ENCODE measurements at places on chromosomes 3 and 15. TPM values are rescaled to one million over a fixed set of nuclear protein-coding genes. Genes with fewer than 3 reads are reported as not detected.

GRCh38 chr15:64859226-64859625 is 17.5 kb downstream of the PLEKHO2 start:
- no peak for DNase-seq

GRCh38 chr15:81530271-81530691 is 156.3 kb upstream of the TMC3 start:
- DNase-seq = no peak

DNA sequence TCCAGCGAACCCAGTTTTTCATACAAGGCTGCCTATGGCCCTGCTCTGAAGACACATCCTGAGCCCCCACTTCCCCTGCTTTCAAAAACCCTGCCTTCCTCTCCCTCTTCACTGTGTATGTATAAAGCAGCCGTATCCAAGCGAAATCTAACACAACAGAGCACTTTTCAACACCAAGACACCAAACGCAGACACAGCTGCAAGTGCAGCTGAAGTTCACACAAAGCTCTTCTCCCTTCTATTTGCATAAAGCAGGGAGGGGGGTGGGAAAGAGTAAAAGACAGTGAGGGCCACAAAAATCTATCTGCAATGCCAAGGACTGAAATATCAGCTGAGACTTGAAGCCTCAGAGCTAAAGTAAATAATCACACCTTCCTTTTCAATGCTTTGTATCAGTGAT is 35.1 kb upstream of the CSPG5 start:
- no peak for DNase-seq

DNA sequence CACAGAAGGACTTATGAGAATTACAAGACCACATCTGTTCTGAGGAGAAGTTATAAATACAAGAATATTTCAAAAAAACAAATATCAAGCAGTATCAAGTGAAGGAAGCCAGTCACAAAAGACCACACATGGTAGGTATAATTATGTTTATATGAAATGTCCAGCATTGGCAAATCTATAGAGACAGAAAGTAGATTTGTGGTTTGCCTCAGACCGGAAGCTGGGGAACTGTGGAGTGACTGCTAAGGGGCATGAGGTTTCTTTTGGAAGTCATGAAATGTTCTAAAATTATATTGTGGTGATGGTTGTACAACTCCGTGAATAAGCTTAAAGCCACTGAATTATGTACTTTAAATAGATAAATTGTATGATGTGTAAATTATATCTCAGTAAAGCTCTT is 136.9 kb downstream of the FRMD5 start:
- DNase-seq = no peak

GRCh38 chr3:155742349-155742965 is 2.4 kb downstream of the PLCH1 start:
- no peak for DNase-seq

GRCh38 chr3:172536993-172537419 is 13.8 kb upstream of the TNFSF10 start:
- no peak for DNase-seq

DNA sequence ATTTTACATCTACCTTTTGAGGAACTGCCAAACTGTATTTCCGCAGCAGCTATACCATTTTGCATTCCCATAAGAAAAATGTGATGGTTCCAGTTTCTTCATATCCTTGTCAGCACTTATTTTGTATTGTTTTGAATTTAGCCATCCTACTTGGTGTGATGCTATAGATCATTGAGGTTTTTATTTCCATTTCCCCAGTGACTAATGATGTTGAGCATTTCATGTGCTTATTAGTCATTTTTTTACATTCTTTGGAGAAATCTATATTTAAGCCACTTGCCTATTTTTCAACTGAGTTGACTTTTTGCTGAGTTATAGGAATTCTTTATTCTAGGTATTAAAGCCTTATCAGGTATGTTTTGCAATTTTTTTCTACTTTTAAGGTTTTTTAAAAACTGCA is 347.6 kb upstream of the RARB start:
- no peak for DNase-seq

GRCh38 chr3:40975711-40976121 is 223.6 kb upstream of the CTNNB1 start:
- no peak for DNase-seq

DNA sequence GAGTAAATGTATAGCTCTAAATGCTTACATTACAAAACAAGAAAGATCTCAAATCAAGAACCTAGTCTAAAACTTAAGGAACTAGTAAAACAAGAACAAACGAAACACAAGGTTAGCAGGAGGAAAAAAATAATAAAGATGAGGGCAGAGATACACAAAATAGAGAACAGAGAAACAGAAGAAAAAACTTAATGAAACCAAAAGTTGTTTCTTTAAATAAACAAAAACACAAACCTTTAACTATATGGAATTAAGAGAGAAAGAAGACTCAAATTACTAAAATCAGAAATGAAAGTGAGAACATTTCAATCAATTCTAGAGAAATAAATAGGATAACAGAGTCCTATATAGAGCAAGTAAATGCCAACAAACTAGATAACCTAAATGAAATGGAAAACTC is 59.6 kb downstream of the DLG1 start:
- no peak for DNase-seq

GRCh38 chr3:186746008-186746407 is 28.8 kb downstream of the KNG1 start:
- no peak for DNase-seq

The WNT5A gene
- total RNA-seq = 13.8 TPM

The FHIT gene
- 16.1 TPM for total RNA-seq

The C3orf85 gene
- not detected for total RNA-seq

The EXOG gene
- 16.5 TPM for total RNA-seq

The ACKR4 gene
- not detected for total RNA-seq

The MUC20 gene
- 5.0 TPM for total RNA-seq

The C3orf70 gene
- 5.8 TPM for total RNA-seq

The COL6A6 gene
- total RNA-seq = 0.12 TPM

The FMN1 gene
- total RNA-seq = 0.41 TPM

Data from progenitor cell of endocrine pancreas (in vitro differentiated cells).